ENCODE measurements at places on chromosomes 7 and 10. TPM values are rescaled to one million over a fixed set of nuclear protein-coding genes. Genes with fewer than 3 reads are reported as not detected.

DNA sequence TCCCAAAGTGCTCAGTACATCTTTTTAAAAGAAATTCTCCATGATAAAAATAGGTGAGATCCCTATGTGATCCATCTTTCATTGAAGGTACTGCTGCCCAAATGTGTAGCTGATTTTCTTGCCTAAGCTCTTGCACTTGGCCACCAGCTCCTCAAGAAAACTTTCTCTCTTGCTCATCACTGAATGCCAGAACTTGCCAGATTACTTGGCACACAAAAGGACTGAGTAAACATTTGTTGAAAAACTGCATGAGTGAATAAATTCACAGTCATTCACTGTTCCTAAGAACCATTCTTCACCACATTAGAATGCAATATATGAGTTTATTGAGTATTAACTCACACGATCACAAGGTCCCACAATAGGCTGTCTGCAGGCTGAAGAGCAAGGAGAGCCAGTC lies 99.9 kb downstream of the TRIL start:
- DNase-seq, result no peak

GRCh38 chr10:1187855-1188557 lies 131.8 kb downstream of the WDR37 start:
- no peak for DNase-seq

GRCh38 chr10:29950391-29950790 lies 109.0 kb downstream of the JCAD start:
- DNase-seq, result no peak

The RTKN2 gene
- polyA plus RNA-seq, result 20.0 TPM

DNA sequence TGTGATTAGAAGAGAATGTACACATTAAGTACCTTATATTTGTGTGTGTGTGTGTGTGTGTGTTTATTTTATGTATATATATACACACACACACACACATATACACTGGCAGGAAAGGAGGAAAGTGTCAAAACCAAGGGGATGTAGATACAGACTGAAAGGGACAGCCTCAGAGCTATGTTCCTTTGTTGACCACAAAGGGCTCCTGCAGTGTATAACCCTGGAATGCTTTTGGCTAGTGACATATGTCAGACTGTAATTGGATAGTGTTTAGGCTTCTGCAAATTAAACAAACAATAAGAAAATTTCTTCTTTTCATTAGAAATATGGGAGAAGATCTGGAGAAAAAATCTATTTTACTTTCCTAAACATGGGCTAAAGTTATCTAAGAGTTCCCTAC lies 15.9 kb downstream of the GBF1 start:
- DNase-seq, result no peak

DNA sequence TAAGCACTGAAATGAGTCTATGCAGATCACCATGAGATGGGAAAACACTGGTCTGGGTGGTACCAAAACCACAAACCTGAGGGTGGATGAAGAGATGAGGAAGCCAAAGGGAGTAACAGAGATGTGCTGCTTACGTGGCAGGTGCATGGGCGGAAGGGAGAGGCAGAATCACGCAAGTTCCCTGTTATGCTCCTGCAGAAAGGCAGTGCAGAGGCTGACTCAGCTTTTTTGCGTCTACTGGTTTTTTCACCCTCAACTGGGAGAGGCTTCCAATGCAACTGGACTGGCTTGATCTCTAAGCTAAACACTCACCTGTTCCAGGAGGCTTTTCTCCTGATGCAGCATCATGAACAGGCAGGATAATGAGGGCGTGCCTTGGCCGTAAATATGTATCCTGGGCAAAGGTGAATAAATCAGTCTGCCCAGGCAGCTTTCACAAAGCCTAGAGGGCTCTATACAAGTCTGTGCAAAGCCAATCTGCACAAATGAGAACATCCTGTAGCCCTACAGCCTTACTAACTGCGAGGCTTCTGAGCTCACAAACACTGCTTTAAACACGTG lies 95.4 kb upstream of the AFAP1L2 start:
- no peak for DNase-seq

The PRKAR2B gene
- 41.2 TPM for polyA plus RNA-seq

DNA sequence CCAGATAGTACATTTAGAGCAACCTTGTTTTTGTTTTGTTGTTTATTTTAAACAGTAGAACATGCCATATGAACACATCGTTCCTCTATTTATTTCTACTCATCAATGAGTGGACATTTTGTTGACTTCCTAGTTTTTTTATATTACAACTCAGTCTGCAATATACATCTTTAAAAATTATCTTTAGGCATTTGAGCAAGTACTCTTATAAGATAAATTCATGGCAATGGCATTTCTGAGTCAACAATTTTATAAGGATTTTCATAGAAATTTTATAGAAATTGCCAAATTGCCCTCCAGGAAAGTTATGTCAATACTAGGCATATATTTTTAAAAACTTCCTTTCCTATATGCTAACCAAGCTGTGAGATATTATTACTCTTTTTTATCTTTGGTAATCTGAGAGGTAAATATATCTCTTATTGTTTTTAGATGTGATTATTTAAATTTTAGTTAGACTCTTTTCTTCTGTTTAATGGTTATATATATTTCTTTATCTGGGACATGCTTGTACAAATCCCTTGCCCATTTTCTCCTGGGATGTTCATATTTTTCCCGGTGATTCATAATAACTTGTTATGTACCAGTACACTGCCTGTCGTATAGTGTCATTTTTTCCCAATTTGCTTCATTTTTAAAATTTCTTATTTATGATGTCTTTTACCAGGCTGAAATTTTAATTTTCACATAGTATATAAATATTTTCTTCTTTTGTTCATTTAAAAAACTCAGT lies 50.5 kb downstream of the FZD1 start:
- no peak for DNase-seq

The NEUROG3 gene
- polyA plus RNA-seq, result not detected

DNA sequence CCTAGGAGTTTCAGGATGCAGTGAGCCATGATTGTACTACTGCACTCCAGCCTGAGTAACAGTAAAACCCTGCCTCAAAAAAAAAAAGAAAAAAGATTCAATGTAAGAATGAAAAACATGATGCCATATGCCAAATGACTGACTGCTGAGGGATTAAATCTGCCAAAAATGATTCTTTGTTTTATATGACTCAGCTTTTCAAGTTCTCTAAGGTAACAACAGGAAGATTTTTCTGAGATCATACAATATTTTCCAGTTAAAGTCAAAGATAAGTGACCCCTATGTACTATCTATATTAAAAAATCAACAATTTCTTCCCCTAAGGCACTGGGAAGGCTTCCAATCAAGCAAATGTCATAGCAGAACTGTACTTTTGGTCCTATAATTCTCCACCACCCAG lies 271.2 kb upstream of the IMMP2L start:
- DNase-seq, result no peak

DNA sequence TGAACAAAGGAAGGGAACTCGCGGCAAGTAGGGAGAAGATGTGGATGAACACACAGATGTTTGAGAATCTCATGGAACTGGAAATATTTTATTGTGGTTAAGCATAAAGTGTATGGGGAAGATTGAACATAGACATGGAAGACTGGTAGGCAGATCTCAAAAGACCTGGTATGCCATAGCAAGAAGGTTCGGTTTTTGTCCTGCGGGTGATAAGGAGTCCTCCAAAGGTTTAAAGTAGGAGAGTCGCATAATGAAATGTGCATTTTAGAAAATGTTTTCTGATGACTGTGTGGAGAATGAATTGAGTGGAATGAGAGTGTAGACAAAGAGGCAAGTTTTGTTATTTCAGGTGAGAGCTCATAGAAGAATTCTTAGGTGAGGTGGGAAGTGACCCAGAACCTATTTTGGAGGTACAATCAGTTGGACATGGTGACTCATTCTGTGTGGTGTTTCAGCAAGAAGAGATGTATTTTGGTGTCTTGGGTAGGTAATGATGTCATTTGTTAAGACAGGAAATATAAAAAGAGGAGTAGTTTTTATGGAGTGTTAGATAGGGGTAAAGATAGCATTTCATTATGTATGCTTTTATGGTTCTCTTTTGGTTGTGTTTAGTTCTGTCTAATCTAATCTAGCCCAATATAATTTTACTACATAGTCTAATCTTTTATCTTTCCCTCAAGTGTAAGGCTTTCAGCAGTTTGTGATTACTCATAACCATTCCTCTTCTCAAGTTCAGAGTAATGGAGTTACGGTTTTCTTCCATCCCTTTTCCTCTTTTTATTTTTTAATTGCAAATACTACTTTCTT lies 239.2 kb downstream of the EXOC4 start:
- DNase-seq, result no peak

- peak; percentile 15 for DNase-seq
These were observed 116.6 kb downstream of the RAB18 start for GRCh38 chr10:27620430-27621397.

DNA sequence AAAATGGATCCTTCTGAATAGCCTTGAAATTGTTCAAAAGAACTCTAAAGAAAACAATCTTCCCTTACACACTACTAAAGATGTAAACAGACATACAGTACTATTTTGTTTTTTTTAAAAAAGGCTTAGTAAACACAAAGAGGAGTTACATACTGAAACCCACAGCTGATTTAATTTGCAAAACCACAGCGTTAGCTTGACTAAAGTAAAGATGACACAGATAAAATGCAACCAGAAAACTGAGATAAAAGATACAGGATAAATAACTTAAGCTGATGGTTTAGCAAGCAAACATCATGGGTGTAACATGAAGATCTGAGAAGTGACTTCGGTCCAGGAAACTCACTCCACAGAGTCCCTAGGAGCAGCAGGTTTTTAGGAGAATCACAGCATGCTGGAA lies 21.8 kb downstream of the PRKCQ start:
- no peak for DNase-seq

- DNase-seq, result no peak
These were observed 5.8 kb upstream of the POLM start for GRCh38 chr7:44087911-44088838.

The CNNM1 gene
- 1.8 TPM for polyA plus RNA-seq

DNA sequence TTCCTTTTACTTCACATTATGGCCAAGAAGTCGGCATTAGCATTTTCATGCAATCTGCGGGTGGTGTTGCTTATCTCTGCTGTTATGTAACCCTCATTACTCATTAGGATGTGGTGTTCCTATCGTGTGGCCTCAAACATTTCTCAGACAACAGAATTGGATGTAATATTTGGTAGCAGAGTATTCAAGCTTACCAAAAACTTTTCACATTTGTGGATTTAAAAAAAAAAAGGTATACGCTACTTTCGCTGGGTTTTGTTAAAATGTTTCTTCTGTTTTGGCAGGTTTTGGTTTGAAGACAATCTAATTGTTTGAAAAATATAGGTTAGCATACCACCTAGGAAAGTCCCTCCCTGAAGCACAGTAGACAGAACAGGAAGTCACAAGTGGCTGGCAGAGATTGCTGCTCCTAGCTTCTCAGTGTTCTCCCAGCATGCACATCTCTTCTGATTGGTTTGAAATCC lies 128.8 kb downstream of the GATA3 start:
- no peak for DNase-seq

GRCh38 chr7:66845379-66846095 lies 75.5 kb upstream of the TMEM248 start:
- no peak for DNase-seq

The EPHA1 gene
- polyA plus RNA-seq, result 20.2 TPM

- no peak for DNase-seq
These were observed 195.9 kb downstream of the DIP2C start for GRCh38 chr10:493391-494148.

The UNC5B gene
- 45.4 TPM for polyA plus RNA-seq

The SFTPA1 gene
- polyA plus RNA-seq, result not detected

The DLX5 gene
- polyA plus RNA-seq, result not detected

GRCh38 chr10:75062506-75063299 lies 48.8 kb upstream of the SAMD8 start:
- DNase-seq, result no peak

The OR2A14 gene
- polyA plus RNA-seq, result not detected

DNA sequence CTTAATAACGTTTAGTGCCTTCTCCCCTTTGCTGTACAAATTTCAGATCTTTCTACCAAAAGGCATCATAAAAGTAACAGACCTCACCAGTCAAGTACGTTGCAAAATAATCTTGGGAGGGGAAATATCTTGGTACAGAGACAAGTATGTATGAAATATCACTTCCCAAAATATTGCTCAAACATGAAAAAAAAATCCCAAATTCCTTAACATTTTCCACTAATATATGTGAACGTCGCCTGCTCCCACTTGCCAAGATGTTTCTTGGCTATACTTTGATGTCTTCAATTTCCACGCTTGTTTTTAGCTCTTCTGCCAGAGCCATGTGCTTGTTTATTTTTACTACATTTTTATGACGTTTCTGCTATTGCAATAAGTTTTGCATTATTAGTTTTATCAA lies 223.5 kb downstream of the PLXNA4 start:
- DNase-seq, result no peak

DNA sequence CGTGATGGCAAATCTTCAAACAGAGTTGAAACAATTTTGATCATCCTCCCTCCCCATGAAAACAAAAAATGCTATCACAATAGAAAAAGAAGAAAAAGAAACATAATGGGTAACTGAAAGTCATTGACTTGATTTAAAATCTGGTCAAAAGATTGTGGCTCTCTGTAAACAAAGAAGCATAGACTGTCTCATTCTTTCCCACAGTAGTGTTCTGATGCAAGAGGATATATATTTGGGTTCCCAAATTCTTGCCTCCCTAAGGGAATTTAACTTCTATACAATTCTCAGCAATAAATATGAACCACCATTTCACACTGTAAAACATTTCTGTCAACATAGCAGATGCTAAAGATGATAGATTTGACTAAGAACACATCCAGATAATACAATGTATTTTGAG lies 32.8 kb upstream of the MEOX2 start:
- no peak for DNase-seq

DNA sequence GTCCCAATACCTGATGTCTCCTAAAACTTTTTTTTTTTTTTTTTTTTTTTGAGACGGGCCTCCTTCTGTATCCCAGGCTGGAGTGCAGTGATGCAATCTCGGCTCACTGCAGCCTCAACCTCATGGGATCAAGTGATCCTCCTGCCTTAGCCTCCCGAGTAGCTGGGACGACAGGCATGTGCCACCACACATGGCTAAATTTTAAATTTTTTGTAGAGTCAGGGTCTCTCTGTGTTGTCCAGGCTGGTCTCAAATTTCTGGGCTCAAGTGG lies 28.4 kb downstream of the GTF2IRD1 start:
- no peak for DNase-seq

- DNase-seq, result no peak
These were observed 501.2 kb downstream of the PARD3 start for GRCh38 chr10:34313888-34314287.

The CEP41 gene
- 32.3 TPM for polyA plus RNA-seq

The MYO3A gene
- polyA plus RNA-seq, result 10.2 TPM

GRCh38 chr10:61907587-61907986 lies 6.1 kb downstream of the ARID5B start:
- no peak for DNase-seq
